Sciatic nerve (tissue), 2 donors: ENCODE measurements at places on chromosomes 16 and 17. TPM values are rescaled to one million over a fixed set of nuclear protein-coding genes. Genes with fewer than 3 reads are reported as not detected.

DNA sequence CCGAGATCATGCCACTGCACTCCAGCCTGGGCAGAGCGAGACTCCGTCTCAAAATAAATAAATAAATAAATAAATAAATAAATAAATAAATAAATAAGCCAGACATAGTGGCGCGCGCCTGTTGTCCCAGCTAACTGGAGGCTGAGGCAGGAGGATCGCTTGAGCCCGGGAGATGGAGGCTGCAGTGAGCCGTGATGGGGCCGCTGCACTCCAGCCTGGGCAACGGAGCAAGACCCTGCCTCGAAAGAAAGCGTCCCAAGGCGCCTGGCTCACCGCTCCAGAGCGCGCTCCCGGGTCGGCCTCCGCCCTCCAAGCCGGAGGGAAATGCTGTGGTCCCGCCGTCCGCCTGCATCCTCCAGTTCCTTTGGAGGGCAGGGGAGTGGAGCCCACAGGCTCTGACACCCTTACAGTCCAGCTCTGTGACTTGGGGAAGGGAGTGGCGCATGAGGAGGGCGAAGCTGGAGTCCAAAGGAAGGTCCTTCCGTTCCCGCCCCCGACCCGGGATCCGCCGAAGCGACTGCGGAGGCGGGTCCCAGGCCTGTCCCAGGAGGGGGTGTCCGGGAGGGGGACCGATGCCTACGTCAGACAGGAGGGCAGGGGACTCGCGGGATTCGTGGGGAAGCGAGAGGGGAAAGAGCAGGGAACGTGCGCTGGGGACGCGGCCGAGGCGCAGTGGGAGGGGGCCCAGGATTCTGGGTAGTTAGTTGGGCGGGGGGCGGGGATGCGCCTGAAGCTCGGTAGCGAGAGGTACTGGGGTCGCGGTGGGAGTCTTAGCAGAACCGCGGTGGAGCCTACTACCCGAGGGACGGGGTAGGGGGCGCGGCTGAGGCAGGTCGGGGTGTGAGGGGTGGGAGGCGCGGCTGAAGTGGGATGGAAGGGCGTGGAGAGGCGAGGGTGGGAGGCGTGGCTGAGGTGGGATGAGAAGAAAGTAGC lies 8.4 kb upstream of the TRPV2 start:
- peak; percentile 73 for DNase-seq

DNA sequence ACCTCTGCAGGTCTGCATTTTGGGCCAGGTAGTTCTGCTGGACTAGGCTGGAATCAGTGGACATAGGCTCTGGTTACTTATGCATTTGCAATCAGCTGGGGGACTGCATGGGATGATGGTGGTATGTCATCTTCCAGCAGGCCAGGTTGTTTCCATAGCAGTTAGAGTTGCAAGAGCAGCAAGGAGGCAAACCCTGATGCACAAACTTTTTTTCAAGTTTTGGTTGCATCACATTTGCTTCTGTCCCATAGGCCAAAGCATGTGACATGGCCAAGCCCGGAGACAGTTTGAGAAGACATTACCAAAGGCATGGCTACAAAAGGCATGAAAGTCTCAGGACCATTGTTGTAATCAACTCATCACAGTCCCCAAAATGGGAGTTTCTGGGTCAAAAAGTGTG lies 58.2 kb downstream of the PRKCB start:
- DNase-seq, result no peak

GRCh38 chr16:82793528-82794245 lies 166.9 kb downstream of the CDH13 start:
- DNase-seq, result peak; percentile 60

DNA sequence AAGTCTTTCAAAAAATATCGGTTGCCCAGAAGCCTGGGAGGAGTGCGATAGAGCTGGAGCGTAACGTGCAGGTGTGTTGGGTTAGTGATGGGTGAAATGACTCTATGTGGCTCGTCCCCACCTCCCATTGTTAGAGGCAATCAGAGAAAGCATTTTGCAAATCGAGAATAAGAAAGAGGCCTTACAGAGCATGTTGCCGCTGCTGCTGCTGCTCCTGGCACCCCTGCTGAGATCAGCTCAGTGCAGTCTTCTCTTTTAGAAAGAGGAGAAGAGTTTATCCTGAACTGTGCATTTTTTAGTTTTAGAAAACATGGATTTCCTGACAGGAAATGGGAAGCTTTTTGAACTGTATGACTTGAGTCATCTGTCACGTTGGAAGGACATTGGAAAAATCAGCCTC lies 774.5 kb upstream of the RBFOX1 start:
- DNase-seq, result no peak

DNA sequence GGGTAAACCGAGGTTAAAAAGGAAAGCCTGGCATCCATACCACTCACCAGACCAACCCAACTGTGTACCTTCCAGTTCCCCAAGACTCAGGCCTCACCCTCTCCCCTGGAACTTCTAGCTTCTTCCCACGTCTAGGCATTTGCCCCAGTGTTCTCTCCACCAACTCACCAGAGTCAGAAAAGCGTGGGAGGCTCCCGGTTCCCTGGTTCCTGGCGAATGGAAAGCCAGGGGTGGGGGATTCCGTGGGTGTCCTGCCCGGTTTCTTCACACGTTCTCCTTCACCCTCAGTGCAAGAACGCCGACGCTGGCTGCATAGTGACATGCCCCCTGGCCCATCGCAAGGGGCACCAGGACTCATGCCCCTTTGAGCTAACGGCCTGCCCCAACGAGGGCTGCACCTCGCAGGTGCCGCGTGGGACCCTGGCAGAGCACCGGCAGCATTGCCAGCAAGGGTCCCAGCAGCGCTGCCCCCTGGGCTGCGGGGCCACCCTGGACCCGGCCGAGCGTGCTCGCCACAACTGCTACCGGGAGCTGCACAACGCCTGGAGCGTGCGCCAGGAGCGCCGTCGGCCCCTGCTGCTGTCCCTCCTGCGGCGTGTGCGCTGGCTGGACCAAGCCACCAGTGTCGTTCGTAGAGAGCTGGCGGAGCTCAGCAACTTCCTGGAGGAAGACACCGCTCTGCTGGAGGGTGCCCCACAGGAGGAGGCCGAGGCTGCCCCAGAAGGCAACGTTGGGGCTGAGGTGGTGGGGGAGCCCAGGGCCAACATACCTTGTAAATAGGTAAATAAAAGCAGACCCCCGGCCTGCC lies 1.7 kb downstream of the RNF151 start:
- no peak for DNase-seq

- no peak for DNase-seq
Measured at GRCh38 chr17:77142689-77143088, 1.9 kb downstream of the SEC14L1 start.

- DNase-seq, result no peak
Measured at GRCh38 chr17:4673169-4673568, 30.8 kb downstream of the PELP1 start.

GRCh38 chr16:23575834-23576233 lies 18.3 kb downstream of the UBFD1 start:
- no peak for DNase-seq

DNA sequence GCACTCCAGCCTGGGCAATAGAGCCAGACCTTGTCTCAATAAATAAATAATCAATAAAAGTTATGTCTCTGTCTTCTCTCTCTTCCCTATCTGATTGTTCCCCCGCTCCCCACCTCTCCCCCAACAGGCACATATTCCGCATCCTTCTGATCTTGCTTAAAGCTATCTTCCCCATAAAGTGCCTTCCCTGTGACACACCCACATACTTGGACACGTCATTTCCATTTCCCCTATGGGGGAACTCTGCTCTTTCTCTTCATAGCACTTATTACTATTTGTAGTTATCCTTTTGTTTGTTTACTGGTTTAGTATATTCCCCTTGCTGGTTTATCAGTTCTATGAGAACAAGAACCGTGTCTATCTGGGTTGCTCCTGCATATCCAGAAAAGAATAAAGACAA lies 14.9 kb downstream of the MYO1D start:
- no peak for DNase-seq

DNA sequence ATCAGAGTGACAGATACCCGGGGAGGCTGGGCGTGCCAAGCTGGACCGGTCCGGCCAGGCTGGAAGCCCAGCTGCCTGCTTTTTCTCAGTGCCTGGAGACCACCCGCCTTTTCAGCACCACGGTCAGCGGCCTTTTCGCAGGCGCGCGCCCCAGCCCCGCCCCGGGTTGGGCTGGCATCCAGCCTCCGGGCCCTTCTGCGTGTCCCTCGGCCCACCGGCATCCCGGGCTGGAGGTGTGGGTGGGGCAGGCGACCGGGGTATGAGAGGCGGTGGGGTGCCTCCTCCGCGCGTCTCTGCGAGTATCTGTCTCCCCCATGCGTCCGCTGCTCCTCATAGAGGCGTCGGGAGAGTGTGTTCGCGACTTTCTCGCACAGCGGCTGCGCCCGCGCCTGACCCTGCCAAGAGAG lies 102.5 kb downstream of the MRM1 start:
- no peak for DNase-seq

GRCh38 chr17:62950067-62950466 lies 16.0 kb upstream of the TANC2 start:
- no peak for DNase-seq

DNA sequence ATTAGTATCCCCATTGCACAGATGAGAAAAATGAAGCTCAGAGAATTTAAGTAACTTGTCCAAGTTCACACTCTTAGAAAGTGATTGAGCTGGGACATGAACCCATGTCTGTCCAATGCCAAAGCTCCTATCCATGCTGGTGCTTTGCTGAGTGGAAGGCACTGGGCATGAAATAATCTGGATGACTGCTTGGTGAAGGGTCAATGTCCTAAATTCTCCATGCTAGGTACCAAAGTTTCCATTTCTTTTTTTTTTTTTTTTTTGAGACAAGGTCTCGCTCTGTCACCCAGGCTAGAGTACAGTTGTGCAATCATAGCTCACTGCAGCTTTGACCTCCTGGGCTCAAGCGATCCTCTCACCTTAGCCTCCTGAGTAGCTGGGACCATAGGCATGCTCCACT lies 153.6 kb upstream of the ERCC4 start:
- DNase-seq, result no peak

DNA sequence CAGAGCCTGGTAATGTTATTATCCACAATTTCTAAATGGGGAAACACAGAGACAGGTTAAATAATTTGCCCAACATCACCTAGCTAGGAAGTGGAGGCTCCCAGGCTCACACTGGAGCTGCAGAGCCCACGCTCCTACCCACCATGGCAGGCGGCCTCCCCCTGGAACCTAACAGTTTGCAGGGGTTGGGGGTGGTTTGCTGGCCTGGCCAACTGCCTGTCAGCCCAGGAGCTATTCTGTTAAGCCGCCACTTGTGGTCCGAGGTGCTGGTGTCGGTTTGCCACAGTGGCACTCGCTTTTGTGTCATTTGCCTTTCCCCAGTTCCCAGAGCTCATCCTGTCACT lies 3.6 kb downstream of the PRCD start:
- no peak for DNase-seq

- peak; percentile 91 for DNase-seq
Measured at GRCh38 chr16:24635900-24636610, 93.4 kb upstream of the TNRC6A start.

- DNase-seq, result peak; percentile 58
Measured at GRCh38 chr17:83183951-83184506, 104.6 kb downstream of the METRNL start.

DNA sequence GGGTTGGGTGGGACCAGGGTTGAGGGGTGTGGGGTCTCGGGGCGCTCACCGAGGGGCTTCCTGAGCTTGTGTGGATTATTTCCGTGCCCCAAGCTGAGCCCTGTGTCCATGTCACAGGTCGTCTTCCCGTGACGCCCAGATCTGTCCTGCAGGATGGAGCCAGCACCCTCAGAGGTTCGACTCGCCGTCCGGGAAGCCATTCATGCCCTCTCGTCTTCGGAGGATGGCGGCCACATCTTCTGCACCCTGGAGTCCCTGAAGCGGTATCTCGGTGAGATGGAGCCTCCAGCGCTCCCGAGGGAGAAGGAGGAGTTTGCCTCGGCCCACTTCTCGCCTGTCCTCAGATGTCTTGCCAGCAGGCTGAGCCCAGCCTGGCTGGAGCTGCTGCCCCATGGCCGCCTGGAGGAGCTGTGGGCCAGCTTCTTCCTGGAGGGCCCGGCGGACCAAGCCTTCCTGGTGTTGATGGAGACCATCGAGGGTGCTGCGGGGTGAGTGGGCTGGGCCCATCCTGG lies 1.0 kb downstream of the TELO2 start:
- peak; percentile 75 for DNase-seq

DNA sequence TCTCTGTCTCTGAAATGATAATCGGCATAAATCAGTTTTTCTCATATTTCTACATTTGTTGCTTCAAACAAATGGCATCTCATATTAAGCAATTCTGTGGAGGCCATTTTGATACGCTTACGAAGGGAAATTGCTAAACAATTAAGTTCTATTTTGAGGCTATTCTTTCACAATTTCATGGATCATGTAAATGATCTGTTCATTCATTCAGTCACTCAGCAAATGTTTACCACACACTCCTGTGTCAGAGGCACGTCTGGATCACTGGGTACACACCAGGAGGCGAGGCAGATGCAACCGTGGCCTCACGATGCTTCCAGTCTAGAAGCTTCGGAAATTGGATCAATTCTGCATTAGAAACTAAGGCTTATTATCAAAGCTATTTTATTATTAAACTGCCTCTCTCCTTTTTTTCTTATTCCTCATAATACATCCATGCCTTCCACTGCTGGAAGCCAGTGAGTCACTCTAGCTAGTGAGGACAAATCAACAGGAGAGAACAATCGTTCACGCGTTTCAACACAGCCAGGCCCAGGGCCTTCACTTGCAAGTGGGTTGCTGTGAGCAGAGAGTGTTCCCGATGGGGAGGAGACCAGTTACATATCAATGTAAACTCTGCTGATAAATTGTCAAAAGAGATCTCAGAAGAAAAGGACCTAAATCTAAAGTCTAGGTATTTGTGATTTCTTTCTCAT lies 11.3 kb upstream of the SLC39A11 start:
- DNase-seq, result no peak

- DNase-seq, result peak; percentile 69
Measured at GRCh38 chr17:33038740-33039139, 47.1 kb downstream of the SPACA3 start.

- DNase-seq, result no peak
Measured at GRCh38 chr16:57846078-57846697, 43.9 kb upstream of the KIFC3 start.

- DNase-seq, result peak; percentile 78
Measured at GRCh38 chr17:80071116-80071841, 30.1 kb upstream of the GAA start.

DNA sequence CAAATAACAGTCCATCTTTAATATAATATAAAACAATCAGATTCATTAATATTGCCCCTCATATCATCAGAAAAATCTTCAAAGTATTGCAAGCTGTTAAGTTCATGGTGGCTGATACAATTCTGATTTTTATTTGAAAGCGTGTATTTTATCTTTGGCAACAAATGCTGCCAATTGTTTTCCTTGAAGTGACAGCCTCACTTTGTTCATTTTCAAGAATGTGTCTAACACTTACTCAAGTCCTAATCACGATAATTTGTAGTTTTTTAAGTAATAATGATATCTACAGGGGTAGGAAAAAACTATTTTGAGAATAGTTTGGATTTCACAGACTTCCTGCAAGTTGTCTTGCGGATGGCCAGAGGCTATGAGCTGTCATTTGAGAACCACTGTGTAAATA lies 75.8 kb downstream of the HS3ST3B1 start:
- DNase-seq, result no peak

GRCh38 chr17:76569607-76570279 lies 15.9 kb downstream of the ST6GALNAC2 start:
- peak; percentile 87 for DNase-seq

FNDC8 gene
- total RNA-seq, result not detected

ICAM2 gene
- 38.2 TPM for total RNA-seq

KRTAP4-6 gene
- not detected for total RNA-seq

HIC1 gene
- 85.0 TPM for total RNA-seq

FAAP100 gene
- total RNA-seq, result 20.0 TPM

TM4SF5 gene
- total RNA-seq, result not detected

HS3ST3A1 gene
- total RNA-seq, result 1.0 TPM

SOX15 gene
- total RNA-seq, result 5.1 TPM

SLC16A6 gene
- total RNA-seq, result 1.1 TPM

PPY gene
- total RNA-seq, result not detected

CRAMP1 gene
- total RNA-seq, result 26.1 TPM

DPEP1 gene
- not detected for total RNA-seq
